ENCODE measurements at places on chromosomes 2 and 18. TPM values are rescaled to one million over a fixed set of nuclear protein-coding genes. Genes with fewer than 3 reads are reported as not detected.

GRCh38 chr2:33441235-33441810, 35.1 kb upstream of the RASGRP3 start:
- peak; percentile 90 for DNase-seq

- no peak for DNase-seq
Measured at GRCh38 chr18:46705521-46705920, 48.5 kb upstream of the LOXHD1 start.

DNA sequence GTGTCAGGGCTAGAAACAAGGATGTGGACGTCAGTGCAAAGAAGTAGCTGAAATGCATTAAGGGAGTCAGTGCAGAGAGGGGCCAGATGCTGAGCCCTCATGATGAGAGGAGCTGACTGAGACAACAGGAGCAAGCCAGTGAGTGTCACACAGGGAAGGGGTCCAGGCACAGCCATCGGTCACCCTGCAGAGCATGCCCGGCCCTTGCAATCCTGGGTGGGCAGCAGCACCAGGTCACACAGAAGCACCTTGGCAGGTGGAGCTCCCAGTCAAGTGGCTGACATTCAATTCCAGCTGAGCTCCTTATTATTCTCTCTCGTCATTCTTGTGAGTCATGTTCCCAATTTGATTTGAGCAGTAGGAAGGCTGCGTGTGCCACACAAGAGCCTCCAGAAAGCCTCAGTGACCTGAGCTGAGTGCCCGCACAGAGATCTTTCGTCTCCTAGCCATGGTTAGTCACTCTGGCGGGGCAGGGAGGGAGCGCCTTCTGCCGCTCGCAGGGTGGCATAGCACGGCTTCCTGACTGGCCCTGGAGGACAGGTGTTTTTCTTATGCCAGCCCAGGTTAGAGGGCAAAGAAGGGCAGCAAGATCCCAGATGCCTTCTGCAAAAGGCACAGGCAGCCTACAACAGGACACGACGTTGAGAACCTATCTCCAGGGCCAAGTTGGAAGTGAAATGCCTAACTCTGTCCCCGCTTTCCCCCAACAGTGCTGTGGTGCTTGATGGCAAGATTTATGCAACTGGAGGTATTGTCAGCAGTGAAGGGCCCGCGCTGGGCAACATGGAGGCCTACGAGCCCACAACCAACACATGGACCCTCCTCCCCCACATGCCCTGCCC, 220.9 kb downstream of the ATAD2B start:
- DNase-seq, result no peak

Gene PARD3B
- total RNA-seq, result 0.27 TPM

GRCh38 chr2:191304939-191305875, 60.0 kb downstream of the MYO1B start:
- DNase-seq, result no peak

DNA sequence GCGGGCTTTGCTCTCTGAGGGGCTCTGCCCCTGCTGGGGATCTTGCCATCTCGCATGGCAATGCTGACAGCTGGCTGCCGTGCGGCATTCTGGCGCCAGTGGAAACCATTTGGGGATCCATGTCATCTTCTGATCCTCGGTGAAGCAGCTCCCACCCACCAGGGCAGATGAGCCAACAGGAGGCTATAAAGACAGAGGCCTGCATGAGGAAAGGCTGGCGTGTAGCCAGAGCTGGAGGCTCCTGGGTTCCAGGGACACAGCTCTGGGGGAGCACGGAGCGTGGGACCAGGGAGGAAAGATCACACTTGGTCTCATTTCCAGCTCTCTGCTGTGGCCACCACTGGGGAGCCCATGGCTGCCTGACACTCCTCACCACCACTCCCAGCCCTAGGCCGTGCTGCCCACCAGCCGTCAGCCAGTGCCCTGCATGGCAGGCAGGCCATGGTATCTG, 145.8 kb downstream of the ZFP36L2 start:
- no peak for DNase-seq

Gene TMEM163
- not detected for total RNA-seq

GRCh38 chr2:199495147-199495546, 37.4 kb upstream of the SATB2 start:
- no peak for DNase-seq
